ENCODE measurements at places on chromosomes 5 and 9.
A peak's percentile ranks its signal among the peaks of the same experiment; 100 is the strongest.

DNA sequence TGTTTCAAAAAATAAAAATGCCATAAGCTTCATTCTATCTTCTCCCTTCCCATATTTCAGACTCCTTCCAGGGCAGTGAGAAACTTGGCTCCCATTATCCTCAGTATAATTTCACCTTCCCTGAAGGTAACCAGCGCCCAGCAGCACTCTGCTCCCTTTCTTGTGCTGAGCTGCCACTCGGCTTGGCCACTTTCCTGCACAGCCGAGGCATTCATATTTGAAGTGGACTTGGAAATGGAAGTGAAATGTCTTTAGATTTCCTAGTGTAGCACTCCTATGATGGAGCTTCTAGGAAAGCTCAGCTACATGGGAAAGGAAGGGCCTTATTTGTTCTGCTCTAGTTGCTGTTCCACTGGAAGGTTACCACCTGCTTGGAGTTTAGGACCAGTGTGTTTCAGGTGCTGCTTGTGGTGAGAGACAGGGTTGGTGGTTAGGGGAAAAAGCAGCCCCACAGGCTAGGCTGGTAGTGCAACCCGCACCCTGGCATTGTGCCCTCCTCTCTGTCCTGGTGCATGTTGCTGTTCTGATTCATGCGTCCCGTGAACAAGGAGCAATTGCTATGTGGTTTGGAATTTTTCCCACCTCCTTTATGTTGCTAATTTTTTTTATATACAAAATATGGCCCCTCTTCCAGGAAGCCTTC lies 53.8 kb downstream of the RAD23B start:
- no peak for DNase-seq

- DNase-seq: no peak
Measured at GRCh38 chr5:61823781-61824180, 482.2 kb upstream of the KIF2A start.

DNA sequence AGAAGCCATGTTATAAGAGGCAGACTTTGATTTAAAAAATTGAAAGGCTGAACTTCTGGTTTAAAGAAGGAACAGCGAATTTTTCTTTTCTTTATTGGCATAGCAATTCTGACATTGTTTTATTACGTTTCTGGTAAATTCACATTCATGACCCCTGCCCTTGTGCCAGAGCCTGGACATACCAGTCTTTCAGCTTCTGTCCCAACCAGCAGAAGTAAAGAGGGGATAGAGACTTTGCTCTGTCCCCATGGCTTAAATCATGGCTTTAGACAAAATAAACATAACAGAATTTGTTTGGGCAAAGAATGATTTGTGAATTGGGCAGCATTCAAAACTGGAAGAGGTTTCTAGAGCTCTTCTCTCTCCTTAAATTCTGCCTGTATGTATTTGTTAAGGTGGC lies 15.3 kb downstream of the CAST start:
- no peak for DNase-seq

GRCh38 chr5:78536661-78537196 lies 111.8 kb downstream of the LHFPL2 start:
- no peak for DNase-seq

DNA sequence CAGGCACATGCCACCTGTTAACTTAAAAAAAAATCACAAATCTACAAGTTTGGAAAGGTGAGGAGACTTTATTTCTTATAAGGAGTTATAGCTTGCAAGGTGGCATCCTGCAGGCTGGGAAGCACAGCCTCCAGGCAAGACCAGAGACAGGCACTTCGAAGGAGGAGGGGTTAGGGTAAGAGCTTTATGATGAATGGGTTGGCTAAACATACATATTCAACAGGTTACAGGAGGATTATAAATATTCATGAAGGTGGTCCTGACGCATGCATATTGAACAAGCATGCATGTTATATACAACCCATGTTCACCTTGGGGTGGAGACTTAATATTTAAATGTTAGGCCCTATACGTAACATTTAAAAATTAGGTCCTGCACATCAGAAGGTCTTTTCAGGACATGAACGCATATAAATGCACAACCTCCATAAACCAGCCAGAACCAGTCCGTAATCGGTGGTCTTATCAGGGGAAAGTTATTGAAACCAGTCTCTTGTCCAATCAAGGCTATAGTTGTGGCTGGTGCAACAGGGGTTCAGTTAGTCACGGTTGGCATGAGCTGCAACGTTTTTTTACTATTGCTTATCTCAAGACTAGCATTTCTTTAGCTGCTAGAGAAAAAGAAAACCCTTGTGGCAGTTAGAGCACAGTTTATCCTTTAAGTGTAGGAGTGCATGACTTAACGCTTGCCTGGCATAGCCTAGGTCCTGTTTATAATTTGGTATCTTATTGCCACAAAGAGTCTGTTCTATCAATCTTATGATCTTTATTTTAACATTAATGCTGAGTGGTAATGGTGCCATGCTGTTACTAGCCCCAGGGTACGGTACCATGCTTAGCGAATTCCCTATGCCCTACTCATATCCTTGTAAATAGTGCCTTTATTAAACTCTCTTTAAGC lies 72.7 kb downstream of the C9orf57 start:
- no peak for DNase-seq

- DNase-seq: no peak
Measured at GRCh38 chr9:115945009-115945431, 208.6 kb upstream of the PAPPA start.

DNA sequence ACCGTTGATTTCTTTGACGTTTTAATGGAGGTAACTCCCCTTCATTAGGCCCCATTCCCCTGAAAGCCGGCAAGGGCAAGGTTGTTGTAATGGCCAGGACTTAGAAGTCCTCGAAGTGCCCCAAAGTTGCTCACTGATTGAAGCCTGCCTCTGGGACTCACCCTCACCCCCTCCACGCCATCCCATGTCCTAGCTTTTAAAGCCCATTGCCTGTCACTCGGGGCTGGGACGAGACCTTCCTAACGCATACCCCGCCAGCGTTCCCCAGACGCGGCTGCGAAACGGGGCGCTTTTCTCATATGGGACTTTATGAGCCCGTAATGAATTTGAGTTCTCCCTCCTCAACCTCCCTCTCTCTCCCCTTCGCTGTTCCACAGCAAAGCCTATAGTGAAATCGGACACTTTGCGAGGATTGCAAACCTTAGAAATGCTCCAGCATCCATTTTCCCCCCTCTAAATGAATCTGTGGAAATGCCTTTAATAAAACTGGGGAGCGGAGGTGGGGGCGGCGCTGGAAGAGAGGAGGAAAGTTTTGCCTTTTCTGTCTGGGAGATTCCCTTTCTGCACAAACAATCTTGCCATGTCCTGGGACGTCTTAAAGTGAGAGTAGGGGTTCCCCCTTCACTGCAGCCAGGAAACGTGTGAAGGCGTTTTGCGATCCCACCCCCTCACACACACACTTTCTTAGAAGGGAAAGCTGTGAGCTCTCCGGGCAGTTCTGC lies 1.5 kb downstream of the PAPPA start:
- DNase-seq: no peak

DNA sequence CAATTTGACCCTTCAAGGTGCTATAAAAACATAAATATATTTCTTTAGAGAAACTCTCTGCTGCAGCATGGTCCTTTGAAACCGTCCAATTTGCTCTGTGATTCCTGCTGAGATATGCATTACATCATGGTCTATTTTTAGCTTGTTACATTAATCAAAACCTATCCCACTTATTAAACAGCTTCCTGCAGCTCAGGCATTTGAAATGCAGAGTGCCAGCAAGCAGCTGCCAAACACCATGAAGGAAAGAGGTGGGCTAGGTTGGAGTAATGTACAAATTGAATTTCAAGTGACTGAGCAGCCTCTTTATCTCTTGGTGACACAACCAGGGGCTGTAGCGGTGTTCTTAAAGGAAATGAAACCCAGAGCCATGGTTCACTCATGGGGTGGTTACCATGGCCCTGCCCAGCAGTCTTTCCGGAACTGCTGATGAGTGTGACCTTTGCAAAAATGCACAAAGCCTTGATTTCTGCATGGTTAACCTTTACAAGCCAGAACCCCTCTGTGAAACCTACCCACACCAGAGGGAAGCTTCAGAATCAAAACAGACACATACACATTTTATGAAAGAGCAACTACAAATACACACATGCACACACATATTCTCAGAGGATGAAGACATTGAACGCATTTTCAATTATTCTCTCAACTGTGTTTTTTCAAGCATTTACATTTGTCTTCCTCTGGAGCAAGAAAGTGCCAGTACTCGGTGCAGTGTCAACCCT lies 155.8 kb upstream of the ZNF608 start:
- no peak for DNase-seq

DNA sequence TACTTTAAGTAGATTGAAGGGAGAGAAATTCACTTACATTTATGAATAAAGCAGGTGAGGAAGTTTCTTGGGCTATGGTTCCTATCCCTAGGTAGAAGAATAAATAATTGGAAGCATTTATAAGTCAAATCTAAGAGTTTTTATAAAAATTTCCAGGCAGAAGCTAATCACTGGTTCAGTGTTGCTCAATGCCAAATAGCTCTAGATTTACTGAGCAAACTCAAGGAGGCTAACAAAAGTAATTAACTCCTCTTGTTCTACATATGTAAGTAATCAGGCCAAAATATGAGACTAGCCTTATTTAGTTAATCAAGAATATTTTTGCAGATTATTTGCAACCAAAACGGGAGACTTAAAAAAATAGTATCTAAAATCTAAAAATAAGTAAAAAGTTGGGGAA lies 472.3 kb downstream of the PLK2 start:
- DNase-seq: no peak

GRCh38 chr5:149779124-149779465 lies 49.0 kb downstream of the PPARGC1B start:
- DNase-seq: no peak

GRCh38 chr5:6552612-6553011 lies 80.2 kb downstream of the NSUN2 start:
- no peak for DNase-seq

GRCh38 chr9:107991581-107991980 lies 502.0 kb upstream of the KLF4 start:
- no peak for DNase-seq

DNA sequence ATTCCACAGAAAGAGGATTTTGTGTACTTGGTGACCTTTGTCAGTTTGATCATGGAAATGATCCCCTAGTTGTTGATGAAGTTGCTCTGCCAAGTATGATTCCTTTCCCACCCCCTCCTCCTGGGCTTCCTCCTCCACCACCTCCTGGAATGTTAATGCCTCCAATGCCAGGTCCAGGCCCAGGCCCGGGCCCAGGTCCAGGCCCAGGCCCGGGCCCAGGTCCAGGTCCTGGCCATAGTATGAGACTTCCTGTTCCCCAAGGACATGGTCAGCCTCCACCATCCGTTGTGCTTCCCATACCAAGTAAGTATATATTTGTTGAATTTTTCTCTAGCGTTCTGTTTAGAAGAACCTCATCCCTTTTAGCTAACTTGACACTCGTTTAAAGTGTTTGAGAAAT lies 30.0 kb downstream of the RBM27 start:
- DNase-seq: no peak

GRCh38 chr9:113649054-113649453 lies 185.5 kb downstream of the RGS3 start:
- no peak for DNase-seq

DNA sequence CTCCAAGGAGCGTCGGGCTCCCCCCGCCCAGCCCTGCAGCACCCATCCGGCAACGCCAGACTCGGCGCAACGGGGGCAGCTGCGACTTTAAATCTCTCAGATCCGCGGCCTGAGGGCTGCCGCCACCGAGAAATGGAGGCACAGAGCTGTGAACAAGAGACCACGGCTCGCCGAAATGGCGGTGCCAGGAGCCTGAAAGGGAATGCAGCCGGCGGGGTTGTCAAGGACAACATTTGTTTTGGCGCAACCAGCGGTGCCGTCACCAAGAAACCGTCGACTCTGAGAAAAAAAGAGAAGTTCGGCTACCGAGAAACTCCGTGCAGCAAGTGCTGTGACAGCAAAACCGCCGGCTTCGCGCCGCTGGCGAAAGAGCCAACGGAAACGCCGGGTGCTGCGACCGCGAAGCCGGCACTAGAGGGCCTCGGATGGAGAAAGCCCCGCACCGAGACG lies 2.1 kb upstream of the ANXA2R start:
- DNase-seq: peak; percentile 60

DNA sequence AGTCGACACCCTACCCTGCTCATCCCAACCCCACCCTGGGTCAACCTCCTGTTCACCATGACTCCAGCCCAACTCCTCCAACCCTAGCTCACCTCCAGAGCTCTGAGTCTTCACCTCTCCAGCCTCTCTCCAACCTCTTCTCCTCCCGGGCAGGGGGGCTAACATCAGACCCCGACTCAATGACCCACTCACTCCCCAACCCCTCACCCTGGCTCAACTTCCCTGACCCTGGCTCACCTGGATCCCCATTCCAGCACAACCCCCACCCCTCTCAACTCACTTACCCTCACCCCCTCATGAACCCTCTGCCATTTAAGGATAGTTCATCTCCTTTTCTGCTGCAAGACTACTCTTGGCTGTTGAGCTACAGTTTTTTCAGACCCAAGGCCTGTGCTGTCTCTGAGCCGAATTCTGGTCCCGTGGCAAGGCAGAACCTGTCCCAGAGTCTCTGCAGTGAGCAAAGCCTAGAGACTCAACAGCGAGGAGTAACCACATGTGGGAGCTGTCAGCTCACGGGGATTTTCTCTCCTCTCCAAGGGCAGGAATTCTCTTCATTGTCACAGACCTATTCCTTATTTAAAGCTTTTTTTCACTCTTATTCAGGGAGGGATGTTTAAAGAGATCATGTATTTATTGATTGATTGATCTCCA lies 29.8 kb downstream of the ANKRD33B start:
- DNase-seq: no peak

DNA sequence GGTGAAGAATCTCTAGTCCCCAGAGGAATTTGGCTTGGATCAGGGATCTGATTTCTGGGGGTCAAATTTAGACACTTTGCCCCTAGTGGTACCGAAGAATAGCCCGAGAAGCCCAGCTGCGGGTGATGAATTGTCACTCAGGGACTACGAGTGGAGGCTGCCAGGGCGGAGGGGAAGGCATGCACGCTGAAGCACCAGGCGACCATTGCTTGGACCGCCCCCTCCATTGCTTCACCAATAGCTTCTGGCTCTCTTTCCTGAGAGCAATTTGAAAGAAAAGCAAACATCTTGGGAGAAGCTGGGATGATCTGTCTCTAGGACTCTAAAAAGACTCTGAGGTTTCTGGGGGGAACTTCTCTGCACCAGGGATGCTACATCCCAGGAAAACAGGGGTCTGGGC lies 137.6 kb downstream of the CRB2 start:
- no peak for DNase-seq

GRCh38 chr9:38032266-38033110 lies 36.5 kb downstream of the SHB start:
- DNase-seq: no peak

GRCh38 chr5:38447786-38448185 lies 108.7 kb downstream of the LIFR start:
- DNase-seq: no peak

DNA sequence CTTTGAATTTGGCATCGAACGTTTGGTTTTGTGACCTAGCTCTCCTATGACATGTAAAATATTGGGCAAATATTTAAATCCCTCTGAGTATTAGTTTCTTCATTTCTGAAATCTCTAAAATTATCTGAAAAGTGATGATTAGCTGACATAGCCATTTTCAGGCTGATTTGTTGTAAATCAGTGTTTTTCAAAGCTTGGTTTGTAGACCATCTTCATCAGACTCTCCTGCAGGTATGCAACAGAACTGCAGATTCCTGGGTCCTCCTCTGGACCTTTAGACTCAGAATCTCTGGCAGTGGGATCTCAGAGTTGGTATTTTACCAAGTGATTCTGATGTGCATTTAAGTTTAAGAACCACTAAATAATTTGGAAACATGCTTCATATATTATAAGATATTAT lies 38.9 kb upstream of the NMUR2 start:
- DNase-seq: no peak
